Prostate gland (tissue), 2 donors: ENCODE measurements at places on chromosomes 12 and 14. TPM values are rescaled to one million over a fixed set of nuclear protein-coding genes. Genes with fewer than 3 reads are reported as not detected.

The PPFIA2 gene
- total RNA-seq: 7.3 TPM

The TAS2R8 gene
- total RNA-seq: not detected

GRCh38 chr12:29672580-29672979 is 111.2 kb downstream of the TMTC1 start:
- no peak for DNase-seq
- no peaks in the 10 kb centered on the region for H3K36me3 ChIP-seq
- no peak overlapping the region for H3K27ac ChIP-seq
- no peak overlapping the region for H3K4me3 ChIP-seq

The SOAT2 gene
- total RNA-seq: 0.14 TPM

GRCh38 chr12:85076688-85077430 is 40.7 kb downstream of the LRRIQ1 start:
- no peak overlapping the region for H3K4me3 ChIP-seq
- no peaks in the 10 kb centered on the region for H3K36me3 ChIP-seq
- no peaks in the 10 kb centered on the region for H3K27me3 ChIP-seq
- no peaks in the 10 kb centered on the region for H3K4me1 ChIP-seq
- no peak overlapping the region for H3K27ac ChIP-seq
- DNase-seq: peak; percentile 16

- H3K27me3 ChIP-seq: no peaks in the 10 kb centered on the region
- H3K36me3 ChIP-seq: no peaks in the 10 kb centered on the region
- no peak overlapping the region for H3K4me3 ChIP-seq
- no peak overlapping the region for H3K27ac ChIP-seq
These were observed 12.2 kb downstream of the UBR7 start for GRCh38 chr14:93219103-93219726.

The WASHC4 gene
- total RNA-seq: 30.6 TPM

DNA sequence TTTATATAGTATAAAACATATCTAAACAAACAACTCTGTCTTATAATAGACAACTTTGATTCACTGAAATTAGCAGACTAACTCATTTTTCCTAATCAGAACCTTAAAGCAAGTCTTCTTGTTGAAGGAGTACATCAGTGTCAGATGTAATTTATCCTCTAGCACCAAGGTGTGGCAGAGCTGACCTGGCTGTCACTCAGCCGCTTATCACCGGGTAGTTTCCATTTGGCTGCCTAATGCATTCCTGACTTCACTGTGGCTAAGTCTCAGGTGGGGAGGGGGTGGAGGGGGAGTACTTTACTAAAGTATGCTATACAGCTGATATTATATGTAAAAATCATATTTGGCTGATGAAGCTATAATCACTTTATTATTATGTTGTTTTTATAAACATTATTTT is 339.9 kb upstream of the RGS6 start:
- H3K36me3 ChIP-seq: no peaks in the 10 kb centered on the region
- no peak for DNase-seq

- H3K4me1 ChIP-seq: no peaks in the 10 kb centered on the region
- H3K27me3 ChIP-seq: no peaks in the 10 kb centered on the region
- no peak for DNase-seq
- H3K36me3 ChIP-seq: no peaks in the 10 kb centered on the region
These were observed at the start of gene CD69 for GRCh38 chr12:9760699-9761418. CD69 (minus strand) TSS chr12:9760901; CDS start chr12:9760820, 81 bp downstream.

- no peak overlapping the region for H3K4me3 ChIP-seq
- no peaks in the 10 kb centered on the region for H3K4me1 ChIP-seq
- DNase-seq: no peak
- H3K27ac ChIP-seq: no peak overlapping the region
- no peaks in the 10 kb centered on the region for H3K27me3 ChIP-seq
These were observed 90.9 kb downstream of the TMEM121 start for GRCh38 chr14:105617201-105617777.

The MMP17 gene
- total RNA-seq: 35.7 TPM

GRCh38 chr14:20419419-20419818 is 6.1 kb upstream of the TEP1 start:
- no peaks in the 10 kb centered on the region for H3K36me3 ChIP-seq
- H3K27ac ChIP-seq: no peak overlapping the region
- DNase-seq: no peak
- H3K4me1 ChIP-seq: no peaks in the 10 kb centered on the region
- no peaks in the 10 kb centered on the region for H3K27me3 ChIP-seq

The LYZ gene
- total RNA-seq: 27.3 TPM

GRCh38 chr14:33612197-33612505 is 338.7 kb downstream of the EGLN3 start:
- no peaks in the 10 kb centered on the region for H3K36me3 ChIP-seq
- H3K27me3 ChIP-seq: no peaks in the 10 kb centered on the region
- no peak for DNase-seq
- no peak overlapping the region for H3K27ac ChIP-seq
